ENCODE measurements at places on chromosomes 5 and 9.

- no peak for DNase-seq
Measured at GRCh38 chr9:68933434-68934328, 80.2 kb downstream of the PRKACG start.

DNA sequence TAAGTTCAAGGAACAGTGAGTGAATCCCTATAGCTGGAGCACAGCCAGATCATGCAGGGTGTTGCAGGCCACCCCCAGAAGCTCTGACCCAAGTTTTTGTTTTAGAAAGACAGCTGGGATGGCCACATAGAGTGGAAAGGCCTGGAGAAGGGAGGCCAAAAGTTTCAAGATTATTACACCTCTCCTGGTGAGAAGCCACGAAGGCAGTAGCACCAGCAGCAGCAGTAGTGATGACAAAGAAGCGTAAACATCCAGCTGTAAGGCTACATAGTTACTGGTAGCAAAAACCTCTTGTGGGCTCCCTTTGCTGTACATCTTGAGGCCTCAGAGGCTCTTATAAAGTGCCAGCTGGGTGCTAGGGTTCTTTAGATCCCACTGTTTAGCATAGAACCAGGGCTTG lies 11.8 kb downstream of the ADAMTSL1 start:
- DNase-seq = no peak

DNA sequence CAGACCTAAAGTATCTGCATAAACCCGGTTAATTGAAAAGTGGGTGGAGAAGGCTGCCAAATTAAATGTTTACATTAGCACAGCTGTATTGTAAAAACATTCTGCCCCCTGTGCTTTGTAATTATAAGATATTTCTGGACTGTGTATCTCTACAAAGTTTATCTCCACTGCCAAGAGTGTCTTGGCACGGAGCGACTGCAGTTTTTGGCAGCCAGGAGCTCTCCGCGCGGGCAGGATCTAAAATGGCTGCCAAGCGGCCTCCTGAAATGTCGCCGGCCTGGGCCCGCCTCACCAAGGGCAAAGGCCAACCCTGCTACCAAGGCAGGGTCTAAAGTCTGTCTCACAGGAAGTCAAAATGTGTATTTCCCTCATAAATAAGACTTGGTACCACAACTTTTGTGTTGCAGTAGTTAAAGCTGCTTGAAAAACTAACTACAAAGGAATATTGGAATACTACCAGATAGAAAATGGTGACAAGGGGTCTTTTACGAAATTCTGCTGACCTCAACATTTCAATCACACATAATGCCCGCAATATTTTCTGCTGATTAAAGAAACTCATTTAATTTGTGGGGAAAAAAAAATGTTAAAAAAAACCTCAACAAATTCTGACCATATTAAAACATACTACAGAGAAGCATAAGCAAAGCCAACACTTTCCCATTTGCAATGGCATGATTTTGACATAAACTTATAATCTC lies 110.4 kb downstream of the NFIB start:
- DNase-seq = no peak

GRCh38 chr5:83834306-83834705 lies 113.7 kb upstream of the HAPLN1 start:
- DNase-seq = no peak

DNA sequence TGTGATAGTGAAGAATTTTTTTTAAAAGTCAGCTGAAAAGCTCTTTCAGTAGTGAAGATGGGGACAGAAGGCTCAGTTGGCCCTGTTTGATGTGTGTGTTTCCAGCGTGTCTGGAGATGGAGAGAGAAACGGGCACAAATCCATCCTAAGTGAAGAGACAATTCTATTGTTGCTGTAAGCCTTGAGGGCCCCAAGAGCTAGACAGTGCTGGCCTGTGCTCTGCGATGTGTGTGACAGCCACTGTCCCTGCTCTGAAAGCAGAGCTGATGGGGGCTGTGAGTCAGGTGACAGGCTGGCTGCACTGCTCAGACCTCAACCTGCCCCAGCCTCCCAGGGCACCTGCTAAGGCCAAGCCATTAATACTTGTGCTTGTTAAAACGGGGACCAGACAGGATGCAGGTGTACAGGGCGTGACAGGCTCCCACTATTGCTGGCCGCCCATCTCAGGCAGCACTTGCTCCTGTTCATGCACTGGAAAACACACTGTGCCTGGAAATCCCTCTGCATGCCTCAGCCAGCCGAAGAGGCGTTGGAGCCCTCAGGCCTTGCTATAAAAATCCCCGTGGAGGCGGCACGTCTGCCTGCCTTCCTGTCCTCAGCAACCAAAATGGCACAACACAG lies 44.6 kb upstream of the SEMA4D start:
- DNase-seq = no peak

GRCh38 chr5:61994171-61994570 lies 311.8 kb upstream of the KIF2A start:
- DNase-seq = no peak

GRCh38 chr9:80082213-80082612 lies 510.4 kb downstream of the TLE4 start:
- DNase-seq = no peak

- no peak for DNase-seq
Measured at GRCh38 chr5:168295574-168296201, 4.2 kb downstream of the WWC1 start.

DNA sequence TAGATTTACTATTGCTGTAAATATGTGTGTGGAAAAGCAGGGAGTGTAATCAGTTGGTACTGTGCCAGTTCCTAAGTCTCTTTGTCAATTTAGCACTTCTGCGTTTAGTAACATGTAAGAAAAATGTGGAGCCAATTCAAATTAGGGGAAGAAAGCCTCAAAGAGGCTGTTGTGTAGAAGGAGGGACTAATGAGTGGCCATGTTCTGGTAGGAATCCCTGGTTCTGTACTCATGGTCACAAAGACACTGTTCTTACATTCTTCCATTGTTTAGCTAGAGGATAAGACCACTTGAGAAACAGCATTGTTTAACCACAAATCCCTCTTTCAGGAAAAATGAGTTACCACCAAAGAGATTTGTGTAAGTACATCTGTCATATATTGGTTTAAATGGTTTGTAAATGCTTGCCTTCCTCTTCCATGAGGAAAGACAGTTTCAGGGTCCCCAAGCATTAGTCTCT lies 14.9 kb downstream of the ARHGEF28 start:
- no peak for DNase-seq

- DNase-seq = no peak
Measured at GRCh38 chr9:134597041-134597913, 44.3 kb upstream of the COL5A1 start.

DNA sequence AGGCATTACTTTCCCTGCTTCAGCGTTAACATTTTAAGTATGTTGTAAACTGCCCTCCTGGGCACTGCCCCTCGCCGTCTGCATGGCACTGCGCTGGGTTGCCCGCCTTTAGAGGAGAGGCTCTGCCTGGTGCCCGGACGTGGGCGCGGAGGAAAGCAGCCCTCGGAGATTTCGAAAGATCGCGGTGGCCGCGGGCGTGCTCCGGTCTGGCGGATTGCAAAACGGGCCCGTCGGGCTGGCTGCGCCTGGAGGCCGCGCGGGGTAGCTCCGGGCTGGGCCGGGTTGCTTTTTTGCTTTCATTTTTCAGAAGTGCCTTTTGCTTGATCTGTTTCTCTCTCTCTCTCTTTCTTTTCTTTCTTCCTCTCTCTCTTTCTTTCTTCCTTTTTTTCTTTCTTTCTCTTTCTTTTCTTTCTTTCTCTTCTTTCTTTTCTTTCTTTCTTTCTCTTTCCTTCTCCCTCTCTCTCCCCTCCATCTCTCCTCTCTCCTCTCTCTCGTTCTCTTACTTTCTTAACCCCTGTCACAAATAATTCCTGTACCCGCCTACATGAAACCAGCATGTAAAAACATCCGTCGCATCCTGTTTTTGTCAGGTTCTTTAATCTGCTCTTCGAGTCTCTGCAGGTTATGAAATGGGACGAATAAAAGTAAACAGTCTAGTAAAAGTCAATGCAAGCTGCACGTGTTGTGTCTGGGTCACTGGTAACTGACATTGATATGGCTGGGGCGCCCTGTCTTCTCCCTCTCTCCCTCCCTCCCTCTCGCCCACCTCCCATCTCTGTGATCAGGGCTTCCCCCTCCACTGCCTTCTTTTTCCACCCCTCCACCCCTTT lies 1.7 kb downstream of the FST start:
- peak; percentile 58 for DNase-seq

GRCh38 chr5:90113108-90113507 lies 296.4 kb downstream of the CETN3 start:
- no peak for DNase-seq

GRCh38 chr9:69577123-69577522 lies 95.0 kb downstream of the APBA1 start:
- DNase-seq = no peak

- DNase-seq = no peak
Measured at GRCh38 chr9:33329117-33329563, 38.8 kb downstream of the NFX1 start.

- DNase-seq = no peak
Measured at GRCh38 chr5:93278896-93279295, 302.1 kb downstream of the NR2F1-AS1 start.

DNA sequence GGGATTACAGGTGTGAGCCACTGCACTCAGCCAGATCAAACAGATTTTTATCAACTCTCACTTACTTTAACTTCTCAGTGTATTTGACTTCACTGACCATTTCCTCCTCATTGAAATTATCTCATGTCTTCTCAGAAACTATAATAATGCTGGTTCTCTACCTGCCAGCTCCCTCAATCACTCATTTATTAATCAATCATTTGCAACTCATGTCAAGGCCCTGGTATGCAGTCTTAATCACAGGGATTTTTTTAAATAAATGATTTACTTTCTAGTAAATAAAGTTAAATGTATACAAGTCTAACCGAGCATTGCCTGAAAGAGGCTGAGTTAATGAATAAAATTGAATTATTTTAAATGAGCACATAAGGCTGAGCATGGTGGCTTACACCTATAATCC lies 63.3 kb downstream of the PLPP1 start:
- no peak for DNase-seq

- DNase-seq = no peak
Measured at GRCh38 chr5:143413958-143414669, 10.6 kb upstream of the NR3C1 start.

DNA sequence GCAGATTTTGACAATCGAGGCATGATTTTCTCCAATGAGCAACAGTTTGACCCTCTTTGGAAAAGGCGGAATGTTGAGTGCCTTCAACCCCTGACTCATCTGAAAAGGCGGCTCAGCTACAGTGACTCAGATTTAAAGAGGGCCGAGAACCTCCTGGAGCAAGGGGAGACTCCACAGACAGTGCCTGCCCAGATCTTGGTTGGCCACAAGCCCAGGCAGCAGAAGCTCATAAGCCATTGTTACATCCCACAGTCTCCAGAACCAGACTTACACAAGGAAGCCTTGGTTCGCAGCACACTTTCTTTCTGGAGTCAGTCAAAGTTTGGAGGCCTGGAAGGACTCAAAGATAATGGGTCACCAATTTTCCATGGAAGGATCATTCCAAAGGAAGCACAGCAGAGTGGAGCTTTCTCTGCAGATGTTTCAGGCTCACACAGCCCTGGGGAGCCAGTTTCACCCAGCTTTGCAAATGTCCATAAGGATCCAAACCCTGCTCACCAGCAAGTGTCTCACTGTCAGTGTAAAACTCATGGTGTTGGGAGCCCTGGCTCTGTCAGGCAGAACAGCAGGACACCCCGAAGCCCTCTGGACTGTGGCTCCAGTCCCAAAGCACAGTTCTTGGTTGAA lies 13.6 kb downstream of the PTPDC1 start:
- no peak for DNase-seq

DNA sequence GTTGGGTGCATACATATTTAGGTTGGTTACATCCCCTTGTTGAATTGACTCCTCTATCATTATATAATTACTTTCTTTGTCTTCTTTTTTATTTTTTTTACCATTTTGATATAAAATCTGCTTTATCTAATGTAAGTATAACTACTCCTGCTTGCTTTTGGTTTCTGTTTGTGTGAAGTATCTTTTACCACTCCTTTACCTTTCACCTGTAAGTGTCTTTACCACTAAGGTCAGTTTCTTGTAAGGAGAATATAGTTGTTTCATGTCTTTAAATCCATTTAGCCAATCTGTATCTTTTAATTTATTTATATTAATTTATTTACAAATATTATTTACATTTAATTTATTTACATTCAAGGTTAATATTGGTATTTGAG lies 33.0 kb downstream of the INSL4 start:
- no peak for DNase-seq

DNA sequence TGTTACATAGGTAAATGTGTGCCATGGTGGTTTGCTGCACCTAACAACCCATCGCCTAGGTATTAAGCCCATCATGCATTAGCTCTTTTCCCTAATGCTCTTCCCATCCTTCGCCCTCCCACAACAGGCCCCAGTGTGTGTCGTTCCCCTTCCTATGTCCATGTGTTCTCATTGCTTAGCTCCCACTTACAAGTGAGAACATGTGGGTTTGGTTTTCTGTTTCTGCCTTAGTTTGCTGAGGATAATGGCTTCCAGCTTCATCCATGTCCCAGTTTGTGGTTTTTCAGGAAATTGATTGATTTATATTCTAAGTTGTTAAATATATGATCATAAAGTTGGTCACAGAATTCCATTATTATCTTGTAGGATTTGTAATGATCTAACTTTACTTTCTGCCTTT lies 85.3 kb upstream of the CAST start:
- DNase-seq = no peak

- DNase-seq = no peak
Measured at GRCh38 chr5:152523964-152524363, 118.9 kb upstream of the NMUR2 start.

DNA sequence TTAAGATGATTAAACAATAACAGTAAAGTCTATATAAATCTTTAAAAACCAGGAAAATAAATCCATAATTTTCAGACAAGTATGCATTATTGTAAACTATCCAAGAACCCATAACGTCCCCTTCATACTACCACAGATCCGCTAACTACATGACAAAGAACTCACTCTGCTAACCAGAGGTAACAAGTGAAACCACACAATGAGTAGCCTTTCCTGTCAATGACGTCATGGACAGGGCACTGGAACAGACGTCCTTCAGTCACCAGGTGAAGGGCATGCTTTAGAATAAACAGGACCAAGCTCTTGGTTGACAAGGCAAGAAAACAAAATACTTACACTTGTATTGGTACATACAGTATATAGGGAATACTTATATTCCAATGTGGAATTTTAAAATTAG lies 45.2 kb downstream of the RNF130 start:
- no peak for DNase-seq

- no peak for DNase-seq
Measured at GRCh38 chr5:106858616-106859015, 812.1 kb downstream of the EFNA5 start.

DNA sequence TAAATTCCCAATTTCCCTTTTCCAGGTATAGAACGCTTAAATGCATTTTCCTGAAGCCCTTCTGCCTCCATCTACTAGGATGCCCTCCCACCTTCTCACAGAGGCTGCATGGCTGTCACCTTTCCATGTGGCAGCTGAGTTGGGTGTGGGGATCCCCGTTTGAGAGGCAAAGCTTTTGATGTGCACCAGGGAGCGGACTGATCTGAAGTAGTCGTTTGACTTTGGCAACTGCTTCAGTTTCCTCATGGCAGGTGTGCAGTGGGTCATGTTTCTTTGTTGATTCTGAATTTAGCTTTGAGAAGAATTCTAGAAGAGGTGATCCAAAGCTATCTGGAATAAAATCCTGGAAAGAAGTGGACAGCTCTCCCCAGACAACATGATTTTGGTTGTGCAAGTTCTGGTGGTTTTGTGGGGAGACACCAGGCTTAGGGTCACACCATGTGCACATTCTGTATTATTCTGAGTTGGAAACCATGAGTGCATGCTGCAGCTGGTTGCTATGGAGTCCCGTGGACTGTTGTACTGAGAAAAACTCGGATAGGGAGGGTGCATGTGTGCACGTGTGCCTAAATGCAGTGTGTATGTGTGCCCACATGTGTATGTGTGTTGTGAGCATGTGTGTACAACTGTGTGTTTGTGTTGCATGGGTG lies 63.5 kb downstream of the GADD45G start:
- DNase-seq = peak; percentile 5
